ENCODE measurements at places on chromosomes 5 and 9.

DNA sequence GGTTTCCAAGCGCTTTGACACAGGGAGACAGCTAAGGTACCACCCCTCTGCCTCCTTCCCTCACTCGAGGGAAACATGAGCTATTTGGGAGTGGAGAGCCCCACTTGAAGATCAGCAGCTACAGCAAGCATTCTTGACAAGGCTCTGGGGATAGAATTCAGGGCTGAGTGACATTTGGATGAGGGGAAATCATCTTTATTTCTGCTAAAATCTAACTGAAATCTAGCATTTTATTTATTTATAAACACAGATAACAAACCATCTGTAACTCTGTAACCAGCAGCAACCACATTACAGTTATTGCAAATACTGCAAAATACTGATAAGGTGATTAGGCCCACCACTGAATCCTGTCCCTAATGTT lies 22.4 kb downstream of the RNF130 start:
- no peak for DNase-seq

GRCh38 chr5:179858241-179858585 lies 404 bp downstream of the MRNIP start:
- no peak for DNase-seq

DNA sequence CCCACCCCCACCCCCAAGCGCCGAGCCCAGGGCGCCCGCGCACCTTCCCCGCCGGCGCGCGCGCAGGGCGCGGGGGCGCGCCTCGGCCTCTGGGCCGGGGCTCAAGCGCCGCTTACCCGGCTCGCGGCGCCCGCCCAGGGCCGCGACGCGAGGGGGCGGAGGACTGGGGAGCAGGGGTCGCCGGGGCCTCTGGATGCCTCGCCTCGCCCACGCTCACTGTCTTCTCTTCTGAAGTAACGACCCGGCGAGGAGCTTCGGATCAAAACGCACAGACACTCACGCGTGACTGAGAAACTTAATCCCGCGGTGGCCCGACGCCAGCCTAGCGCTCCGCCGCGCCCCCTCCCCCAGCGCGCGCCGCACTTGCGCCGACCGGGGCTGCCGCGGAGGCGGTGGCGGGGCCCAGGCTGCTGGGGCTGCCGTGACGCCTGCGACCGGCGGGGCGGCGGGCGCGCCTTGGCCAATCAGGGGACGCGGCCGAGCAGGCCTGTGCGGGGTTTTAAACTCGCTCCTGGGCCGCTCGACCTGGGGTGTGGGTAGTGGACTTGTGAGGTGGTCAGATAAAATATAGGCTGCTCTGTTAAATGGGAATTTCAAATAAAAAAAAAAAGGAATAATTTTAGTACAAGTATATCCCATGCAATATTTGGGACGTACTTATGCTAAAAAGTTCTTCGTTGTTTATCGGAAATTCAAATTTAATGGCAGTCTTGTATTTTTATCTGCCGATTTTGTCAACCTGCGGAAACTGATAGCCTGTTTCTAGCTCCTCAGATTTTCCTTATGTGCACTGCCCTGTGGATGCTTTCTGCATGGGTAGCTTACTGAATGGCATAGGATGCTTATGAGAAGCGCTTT lies at the start of gene MPDZ:
Gene MPDZ (minus strand): TSS at position 409 of the 858 bp plus-strand sequence. CDS start 29,377 bp downstream, outside the sequence.
- DNase-seq, result peak; percentile 66

DNA sequence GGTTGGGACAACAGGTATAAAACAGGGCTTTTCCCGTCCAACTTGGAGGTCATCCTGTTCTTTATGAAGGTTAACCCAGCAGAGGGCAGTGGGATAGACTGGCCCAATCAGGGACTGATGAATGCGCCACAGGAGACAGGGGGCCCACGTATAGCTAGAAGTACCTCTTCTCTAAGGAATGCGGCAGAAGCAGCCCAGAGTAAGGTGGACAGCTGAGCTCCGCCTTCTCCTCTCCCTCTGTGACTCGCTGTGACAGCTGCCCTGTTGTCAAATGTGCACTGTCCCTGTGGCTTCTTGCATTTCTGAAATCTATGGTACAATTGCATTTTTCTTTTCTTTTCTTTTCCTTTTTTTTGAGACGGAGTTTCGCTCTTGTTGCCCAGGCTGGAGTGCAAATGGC lies 306.6 kb downstream of the FBXL7 start:
- no peak for DNase-seq

DNA sequence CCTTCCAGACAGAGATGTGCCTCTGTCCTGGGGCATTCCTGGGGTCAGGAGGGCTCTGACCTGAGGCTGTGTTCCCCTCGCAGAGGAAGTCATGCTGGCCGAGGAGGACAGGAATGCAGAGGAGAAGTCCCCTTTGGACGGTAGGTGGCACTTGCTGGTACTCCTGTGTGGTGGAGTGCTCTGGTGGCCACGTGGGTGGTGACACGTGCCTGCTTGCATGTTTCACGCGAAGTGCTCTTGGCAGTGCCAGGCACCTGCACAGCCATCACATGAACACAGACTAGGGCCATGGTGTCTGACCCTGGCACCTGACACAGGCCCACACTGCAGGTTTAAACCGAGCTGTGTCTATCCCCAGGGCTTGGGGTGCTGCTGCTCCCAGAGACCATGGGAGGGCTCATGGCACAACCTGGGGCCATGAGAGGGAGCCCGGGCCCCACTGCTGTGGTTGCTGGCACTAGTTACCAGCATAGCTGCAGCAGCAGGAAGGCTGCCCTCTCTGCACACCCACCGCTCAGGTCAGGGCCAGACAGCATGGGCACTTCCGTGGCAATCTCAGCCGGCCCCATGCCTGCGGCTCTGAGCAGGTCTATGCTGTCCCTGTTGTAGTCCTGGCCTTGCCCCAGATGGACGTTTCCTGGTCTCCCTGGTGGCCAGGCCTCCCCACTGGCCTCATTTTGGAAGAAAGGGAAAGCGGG lies 79.3 kb downstream of the CACNA1B start:
- DNase-seq, result no peak

DNA sequence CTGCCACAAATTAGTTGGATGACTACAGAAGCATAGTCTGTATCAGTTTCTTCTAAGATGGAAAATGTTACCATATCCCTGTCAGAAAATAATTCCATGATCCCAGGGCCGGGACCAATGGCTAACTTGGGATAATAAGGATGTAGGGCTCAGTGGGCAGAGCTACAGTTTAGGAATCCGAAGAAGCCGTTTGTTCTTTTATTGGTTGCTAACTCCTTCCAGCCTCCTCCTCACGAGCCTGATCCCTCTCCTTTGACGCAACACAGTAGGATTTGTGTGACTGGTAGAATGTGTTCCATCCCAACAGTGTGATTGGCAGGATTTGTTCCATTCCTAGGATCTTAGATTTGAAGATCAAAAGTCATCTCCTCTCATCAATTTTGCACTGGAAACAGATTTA lies 496.9 kb downstream of the AGTPBP1 start:
- DNase-seq, result no peak

DNA sequence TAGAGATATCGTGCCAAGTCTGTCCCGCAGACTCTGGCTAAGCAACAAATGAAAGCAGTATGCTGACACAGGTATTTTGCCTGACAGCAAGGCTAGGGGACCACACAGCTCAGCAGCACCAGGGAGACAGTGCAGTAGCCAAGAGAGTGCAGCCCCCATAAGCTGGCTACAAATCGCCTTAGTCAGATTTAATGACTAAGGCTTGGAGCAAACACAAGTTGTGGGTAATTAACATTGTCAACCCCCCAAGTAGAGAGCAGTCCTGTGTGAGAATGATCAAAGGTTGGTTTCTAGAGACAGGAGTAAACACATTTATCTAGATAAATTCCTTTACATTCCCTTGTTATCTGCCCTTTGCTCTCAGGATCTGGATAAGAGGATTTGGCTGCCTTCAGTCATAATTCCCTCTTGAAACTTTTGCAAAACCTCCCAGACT lies 1434.5 kb upstream of the CDH6 start:
- DNase-seq, result no peak

DNA sequence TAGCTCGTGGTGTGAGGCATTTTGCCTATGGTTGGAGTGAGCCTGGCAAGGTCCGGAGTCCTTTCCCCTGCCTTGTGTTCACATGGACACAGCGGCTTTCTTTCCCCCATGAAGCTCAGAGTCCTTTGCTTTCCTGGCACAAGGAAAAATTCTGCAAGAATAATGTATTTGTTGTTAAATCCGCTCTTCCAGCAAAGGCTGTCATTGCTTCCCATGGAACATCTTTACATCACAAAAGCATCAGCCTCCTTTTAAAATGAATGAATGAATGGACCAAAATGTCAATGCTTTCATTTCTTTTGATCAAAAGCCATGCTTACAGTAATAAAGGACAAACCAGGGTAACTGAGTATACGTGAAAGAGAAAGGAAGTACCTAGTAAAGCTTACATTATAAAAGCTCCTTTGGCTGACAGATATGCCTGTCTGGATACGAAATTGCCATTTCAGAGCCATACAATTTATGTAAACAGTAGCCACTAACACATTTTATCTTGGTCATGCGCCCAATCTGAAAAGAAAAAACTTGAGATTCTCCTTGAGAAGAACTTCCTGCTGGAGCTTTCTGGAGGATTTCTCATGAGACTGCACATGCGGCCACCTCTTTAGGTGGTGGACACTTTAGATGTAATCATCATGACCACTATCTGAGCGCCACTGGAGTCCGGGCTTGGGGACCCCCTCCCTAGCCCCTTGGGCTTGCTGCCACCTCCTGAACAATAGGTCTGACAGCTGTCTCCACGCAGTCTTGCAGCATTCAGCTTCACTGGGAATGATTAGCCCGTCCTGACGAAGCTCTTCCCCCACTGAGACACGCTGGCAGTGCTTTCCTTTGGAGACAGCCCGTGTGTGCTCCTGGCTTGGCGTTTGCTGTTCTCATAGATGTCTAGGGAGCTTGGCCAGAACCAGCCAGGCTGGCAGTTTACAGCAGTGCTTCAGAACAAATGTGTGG lies 355.9 kb downstream of the ADAMTS6 start:
- DNase-seq, result peak; percentile 63

GRCh38 chr5:171680485-171680884 lies 105.1 kb upstream of the SMIM23 start:
- DNase-seq, result no peak

DNA sequence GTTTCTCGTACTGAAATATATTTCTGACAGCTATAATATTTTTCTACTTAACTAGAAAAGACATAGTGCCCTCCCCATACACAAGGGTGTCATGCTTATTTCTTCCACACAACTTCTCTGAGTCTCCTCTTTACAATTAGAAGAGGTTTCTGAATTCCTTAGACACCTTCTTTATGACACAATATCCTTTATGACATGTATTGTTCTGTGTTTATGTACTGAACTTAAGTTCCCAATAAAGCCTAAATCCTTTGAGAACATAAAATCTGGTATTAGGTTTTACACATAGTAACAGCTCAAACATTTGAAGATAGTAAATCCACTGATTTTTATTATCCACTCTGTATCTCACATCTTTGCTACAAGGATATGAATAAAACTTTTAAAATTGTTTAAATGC lies 32.5 kb downstream of the GRAMD2B start:
- no peak for DNase-seq

- DNase-seq, result peak; percentile 81
Measured at GRCh38 chr9:125137200-125137599, 6.1 kb downstream of the SCAI start.

DNA sequence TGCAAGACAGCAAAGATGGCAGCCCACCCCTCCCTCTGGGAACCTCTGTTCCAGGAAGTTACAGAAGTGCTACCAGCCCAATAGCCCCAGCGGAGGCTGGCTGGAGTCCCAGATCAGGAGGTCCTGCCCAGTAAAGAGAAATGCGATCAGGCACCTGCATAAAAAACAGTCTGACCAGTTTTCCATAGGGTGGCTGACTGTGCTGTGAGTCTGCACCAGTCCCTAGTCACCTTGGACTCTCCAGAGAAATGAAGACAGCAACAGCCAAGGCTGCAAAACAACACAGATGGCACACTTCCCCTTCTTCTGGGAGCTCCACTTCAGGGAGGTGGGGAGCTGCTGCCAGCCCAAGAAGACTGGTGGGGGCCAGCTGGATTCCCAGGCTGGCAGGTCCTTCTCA lies 265.5 kb upstream of the PCSK5 start:
- DNase-seq, result no peak

GRCh38 chr9:95977371-95977770 lies 101.9 kb downstream of the ERCC6L2 start:
- DNase-seq, result no peak

- no peak for DNase-seq
Measured at GRCh38 chr5:14252793-14253192, 109.7 kb downstream of the TRIO start.

DNA sequence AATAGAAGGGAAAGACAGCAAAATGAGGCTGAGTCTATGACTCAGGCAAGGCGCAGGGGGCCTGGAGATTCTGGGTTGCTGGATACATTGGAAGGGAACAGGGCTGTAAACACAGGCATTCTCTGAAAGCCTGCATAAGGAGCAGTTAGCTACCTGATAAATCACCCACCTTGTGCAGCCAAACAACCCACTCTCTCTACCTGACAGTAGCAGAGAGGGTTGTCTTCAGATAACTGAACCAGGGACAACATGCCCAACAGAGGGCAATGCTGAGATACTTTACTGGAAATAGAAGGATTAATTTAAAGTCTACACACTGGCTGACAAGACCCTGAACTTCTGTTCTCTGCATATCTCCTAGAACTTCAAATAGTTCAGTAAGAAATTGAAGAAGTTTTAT lies 161.6 kb downstream of the KCTD16 start:
- no peak for DNase-seq

DNA sequence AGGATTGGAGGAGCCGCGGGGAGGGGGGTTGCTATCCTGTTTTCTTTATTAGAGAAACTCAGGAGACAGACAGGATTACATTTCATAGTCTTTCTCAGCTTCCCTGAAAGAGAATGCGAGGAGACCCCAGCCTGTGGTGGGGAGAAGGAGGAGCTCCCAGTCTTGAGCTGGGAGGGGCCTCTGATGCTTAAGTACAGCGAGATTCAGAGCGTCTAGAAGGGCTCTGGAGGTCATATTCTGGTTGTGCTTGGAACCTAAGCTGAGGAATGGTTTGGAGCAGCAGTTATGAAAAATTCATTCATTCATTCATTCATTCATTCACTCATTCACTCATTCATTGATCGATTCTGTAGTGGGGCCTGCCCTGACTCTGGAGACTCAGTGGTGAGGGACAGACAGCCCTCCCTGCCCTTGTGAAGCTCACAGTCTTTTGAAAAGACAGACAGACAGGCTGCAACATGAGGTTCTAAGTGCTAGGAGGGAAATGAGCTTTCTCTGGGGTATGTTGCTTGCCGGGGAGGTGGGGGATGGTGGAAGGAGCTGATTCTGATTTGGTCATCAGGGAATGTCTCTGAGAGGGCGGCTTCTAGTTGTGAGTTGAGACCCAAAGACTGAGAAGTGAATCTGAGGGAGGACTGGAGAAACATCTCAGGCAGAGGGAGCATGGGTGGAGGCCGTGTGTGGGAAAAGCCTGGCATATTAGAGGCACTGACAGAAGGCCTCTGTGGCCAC lies 2.5 kb upstream of the SPRY4 start:
- DNase-seq, result peak; percentile 85

GRCh38 chr9:107005201-107005600 lies 142.2 kb downstream of the ZNF462 start:
- no peak for DNase-seq

DNA sequence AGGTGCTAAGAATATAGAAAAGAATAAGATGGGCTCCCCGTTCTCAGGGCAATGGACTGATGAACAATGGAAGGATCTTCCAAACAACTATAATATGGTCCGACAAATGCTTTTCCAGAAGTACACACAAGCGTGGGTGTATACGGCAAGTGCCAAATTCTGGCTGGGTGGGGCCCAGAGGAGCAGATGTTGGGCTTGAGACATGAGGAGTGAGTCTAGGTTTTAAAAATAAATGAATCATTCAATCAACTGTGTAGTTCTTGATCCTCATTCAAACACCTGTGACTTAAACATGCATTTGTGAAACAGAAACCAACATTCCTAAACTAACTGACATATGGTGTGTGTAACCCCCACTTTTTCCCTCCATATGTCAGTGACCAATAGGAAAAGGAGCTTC lies 47.9 kb downstream of the MFAP3 start:
- DNase-seq, result peak; percentile 32

Data from fibroblast of upper back skin (primary cell).